Left renal pelvis (tissue), 4 donors: ENCODE measurements at places on chromosomes 1 and 21.

GRCh38 chr1:188599313-188599712 lies 1770.6 kb downstream of the PLA2G4A start:
- DNase-seq: no peak

GRCh38 chr21:26732432-26733221 lies 112.6 kb downstream of the ADAMTS1 start:
- DNase-seq: no peak

DNA sequence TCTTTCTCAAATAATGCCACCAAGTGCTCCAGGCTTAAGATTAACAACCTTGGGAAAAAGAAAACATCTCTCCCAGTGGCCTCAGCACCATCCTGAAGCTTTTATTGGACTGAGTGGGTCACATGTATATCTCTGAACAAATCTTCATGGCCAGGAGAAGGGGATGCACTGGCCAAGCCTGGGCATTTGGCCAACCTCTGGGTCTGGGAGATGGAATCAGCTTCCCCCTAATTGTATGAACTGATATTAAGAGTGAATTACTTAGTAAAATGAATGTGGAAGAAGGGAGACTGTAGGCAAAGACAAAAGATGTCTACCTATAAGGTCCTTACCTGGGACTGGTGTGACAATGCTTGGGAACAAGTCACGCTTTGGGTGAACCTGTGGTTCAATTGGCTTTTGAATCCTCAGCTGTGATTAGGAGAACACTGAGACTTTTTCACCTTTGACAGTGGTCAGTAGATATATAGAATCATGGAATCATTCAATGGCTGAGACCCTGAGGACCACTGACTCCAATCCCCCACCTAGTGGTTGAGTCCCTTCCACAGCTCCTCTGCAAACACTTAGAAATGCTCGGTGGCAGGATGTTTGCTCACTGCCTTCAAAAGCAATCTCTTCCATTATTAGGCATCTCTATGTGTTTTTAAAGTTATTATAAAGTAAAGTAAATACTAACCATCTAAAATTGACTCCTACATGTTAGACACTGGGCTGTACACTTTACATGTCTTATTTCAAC lies 102.6 kb upstream of the ATP1A1 start:
- DNase-seq: no peak

DNA sequence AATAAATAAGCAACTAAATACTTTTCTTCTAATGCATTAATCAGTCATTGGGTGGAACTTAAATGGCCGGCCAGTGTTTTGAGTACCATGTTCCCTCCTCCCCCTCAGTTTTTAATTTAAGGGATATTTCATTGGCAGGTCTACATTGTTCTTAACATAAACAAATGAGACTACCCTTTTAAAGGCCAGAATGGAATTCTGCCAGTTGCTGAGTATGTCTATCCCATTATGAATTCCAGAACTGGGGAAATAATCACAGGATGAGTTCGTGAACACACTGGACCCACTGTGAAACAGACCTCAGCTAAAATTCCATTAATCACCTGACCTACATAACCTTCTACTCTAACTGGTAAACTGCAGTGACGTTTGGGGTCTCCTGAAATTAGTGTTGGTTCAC lies 305.5 kb upstream of the PKN2 start:
- no peak for DNase-seq

- no peak for DNase-seq
Observed at GRCh38 chr1:35287807-35288640, 19.5 kb downstream of the ZMYM4 start.

- no peak for DNase-seq
Observed at GRCh38 chr1:226919995-226920394, 20.1 kb upstream of the COQ8A start.

DNA sequence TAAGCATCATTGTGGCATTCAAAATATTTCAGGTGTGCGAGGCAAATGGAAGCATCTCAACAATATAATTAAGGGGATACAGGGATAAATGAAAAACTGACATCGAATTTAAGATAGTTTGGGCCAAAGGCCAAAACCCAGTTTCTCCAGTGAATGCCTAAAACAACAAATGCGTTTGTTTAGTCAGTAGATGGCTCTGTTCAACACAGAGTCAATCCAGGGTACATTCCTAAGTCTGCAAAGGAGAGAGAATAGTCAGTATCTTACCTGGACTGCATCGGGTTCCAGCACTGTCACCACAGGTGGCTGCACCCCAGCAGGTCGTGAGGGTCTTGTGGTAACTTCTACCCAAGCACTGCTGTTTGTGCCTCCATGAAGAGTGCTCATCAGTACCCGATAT lies 321.1 kb downstream of the KCTD3 start:
- DNase-seq: no peak

DNA sequence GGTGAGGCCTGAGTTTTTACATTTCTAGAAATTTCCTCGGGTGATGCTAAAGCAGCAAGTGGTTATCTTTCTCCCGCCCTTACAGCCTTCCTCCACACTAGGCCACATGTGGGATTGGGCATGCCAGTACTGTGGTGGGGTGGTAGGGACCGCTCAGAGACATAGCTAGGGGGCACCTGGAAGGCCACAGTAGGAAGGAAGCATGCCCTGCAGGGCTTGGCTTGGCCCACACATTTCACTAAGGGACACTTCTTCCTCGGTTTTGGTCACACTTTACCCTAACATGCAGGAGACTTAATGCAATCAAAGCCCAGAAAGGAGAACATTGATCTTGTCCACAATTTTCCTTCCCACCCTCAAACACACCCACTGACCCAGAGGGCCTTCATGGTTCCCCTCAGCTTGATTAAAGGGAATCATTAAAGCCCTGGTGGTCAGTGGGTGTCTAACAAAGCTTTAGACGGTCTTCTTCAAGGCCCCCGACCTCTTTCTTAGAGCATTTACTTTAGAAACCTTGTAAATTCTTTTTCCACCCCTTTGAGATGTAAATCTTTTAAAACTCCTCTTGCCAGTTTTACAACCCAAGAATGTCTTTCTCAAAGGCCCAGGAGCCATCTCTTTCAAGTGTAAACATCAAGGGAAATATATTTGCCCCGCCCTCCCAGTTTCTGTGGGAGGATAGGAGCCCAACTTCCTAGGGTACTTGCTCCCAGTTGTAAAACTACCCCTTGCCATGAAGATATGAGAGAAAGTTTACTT lies 246.4 kb upstream of the PTBP2 start:
- no peak for DNase-seq

- no peak for DNase-seq
Observed at GRCh38 chr1:74579425-74579824, 67.0 kb upstream of the LRRC53 start.

GRCh38 chr1:201703621-201704438 lies 125.1 kb upstream of the IPO9 start:
- peak; percentile 68 for DNase-seq

DNA sequence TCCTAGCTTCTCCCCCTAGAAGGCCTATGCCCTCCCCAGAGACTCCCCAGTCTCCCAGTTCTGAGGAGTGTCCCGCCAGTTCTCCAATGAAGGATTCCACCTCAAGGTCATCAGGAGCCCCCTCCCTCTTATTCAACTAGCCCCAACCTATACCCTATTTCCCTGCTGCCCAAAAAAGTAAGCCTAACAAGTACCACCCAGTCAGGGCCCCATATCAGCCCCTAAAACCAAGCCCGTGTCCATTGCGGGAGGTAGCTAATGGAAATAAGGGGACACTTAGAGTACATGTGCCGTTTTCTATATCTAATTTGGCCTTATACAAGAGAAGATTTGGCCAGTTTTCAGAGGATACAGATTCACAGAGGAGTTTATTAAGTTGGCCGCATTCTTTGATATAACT lies 416.2 kb downstream of the MATN1 start:
- no peak for DNase-seq

GRCh38 chr1:15420853-15421465 lies 11.3 kb downstream of the EFHD2 start:
- DNase-seq: no peak

GRCh38 chr1:21608798-21609197 lies 60.4 kb downstream of the RAP1GAP start:
- DNase-seq: no peak

DNA sequence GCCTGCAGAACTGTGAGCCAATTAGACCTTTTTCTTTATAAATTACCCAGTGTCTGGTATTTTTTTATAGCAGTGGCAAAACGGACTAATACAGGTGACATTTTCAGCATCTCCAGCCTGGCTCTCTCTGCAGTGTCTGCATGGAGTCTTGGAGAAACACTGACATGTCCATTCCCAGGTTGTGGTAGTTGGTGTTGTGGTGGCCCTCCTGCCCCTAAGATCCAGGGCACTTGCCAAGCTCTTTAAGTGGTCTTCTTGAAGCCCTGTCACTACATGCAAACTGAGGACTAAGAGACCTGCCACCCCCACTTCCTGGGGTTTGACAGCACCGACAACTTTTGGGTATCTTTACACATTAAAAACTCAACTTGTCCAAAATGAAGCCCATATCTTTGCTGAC lies 419.4 kb downstream of the NPHP4 start:
- no peak for DNase-seq

GRCh38 chr1:10444248-10444647 lies 5.6 kb upstream of the CORT start:
- no peak for DNase-seq

- DNase-seq: no peak
Observed at GRCh38 chr1:93159337-93159736, 20.9 kb downstream of the TMED5 start.

DNA sequence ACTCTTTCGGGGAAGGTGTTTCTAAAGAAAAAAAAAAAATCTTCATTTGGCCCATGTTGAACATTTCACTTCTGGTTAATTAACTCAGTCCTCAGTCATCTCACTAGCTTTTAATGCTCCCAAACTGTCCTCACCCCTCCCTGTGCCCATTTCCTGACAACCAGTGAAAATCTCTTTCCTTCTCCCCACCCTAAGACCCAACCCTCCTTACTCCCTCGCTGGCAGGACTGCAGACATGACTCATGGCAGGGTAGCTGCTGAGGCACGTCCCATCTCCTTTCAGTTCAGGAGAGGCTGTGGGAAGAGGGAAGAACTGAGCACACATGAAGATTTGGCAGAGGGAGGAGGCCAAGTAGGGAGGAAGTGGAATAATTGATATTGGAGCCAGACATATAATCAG lies 12.6 kb downstream of the PKP1 start:
- no peak for DNase-seq

GRCh38 chr1:230301822-230302221 lies 124.3 kb downstream of the PGBD5 start:
- DNase-seq: no peak

DNA sequence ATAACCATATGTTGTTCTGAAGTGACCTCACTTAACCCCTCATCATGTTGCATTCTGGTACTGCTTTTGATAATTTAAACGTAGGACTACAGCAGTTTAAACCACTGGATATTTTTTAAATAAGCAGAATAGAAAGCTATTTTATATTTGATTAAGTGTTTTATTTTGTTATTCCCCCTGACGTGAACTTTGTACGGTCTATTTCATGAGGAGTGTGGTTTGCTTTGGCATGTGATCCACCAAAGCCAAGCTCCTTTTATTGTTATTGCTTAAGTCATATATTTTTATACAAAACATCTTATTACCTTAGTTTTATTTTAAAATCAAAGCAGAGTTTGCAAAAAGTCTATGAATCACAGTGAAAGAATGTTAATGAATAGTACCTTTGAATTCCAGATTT lies 101.4 kb upstream of the L1TD1 start:
- no peak for DNase-seq

- DNase-seq: no peak
Observed at GRCh38 chr21:44579056-44579832, 1.2 kb downstream of the KRTAP10-5 start.

DNA sequence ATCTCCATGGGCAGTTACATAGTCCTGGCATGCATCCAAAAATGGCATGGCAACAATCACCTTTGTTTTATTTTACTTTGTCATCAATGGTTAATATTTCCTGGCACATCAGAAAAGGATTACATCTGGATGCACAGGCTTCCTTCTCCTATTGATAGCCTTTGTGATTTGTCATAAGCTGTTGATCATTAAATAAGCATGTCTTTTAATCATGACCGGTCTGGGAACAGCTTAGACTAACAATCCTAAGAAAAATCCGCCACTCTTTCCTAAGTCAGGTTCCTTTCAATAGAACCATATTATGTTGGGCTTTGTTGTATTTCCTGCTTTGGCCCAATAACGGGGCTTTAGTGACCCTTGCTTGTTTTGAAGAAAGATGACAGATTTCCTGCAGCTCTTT lies 330.6 kb downstream of the DUSP10 start:
- DNase-seq: no peak

- no peak for DNase-seq
Observed at GRCh38 chr1:25797939-25798338, 2.1 kb upstream of the SELENON start.

DNA sequence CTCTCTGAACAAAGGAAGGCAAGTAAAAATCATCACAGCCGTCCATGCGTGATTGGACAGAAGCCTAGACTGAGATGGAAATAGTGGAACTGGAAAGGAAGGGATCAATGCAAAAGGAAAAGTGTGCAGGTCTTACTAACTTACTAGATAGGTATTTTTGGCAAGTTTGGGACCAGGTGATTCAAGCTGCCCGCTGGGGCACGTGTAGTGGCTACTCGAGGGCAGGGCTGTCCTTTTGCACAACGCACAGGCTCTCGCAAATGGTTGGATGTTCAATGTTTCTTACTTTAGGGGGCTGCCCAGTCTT lies 566 bp upstream of the ALG6 start:
- no peak for DNase-seq
